Adrenal gland (tissue), 19 donors: ENCODE measurements at places on chromosomes 7 and 10. TPM values are rescaled to one million over a fixed set of nuclear protein-coding genes. Genes with fewer than 3 reads are reported as not detected.

DNA sequence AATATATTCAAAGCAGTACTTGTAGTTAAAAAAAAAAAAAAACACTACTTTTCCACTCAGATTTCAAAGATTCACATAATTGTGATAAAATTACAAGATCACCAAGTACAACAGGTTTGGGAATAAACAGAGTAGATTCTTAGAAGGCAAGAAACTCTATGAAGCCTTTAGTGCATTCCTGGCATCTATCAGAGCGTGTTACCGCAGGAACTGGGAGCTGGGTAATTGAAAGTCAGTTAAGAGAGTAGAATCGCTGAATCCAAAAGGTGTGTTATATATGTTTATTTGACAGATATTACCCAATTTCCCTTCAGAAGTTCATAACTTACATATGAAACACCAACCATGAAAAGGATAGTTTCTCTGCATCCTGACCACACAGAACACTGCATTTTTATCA is 159.2 kb upstream of the PLXNA4 start:
- H3K27ac ChIP-seq, result no peak overlapping the region
- H3K36me3 ChIP-seq, result no peaks in the 10 kb centered on the region
- DNase-seq, result no peak
- H3K4me3 ChIP-seq, result no peak overlapping the region

- H3K4me1 ChIP-seq, result peaks cover 7% of the 10 kb centered on the region
- DNase-seq, result no peak
- H3K36me3 ChIP-seq, result no peaks in the 10 kb centered on the region
- no peak overlapping the region for H3K4me3 ChIP-seq
Measured at GRCh38 chr10:101487399-101487798, 100.7 kb downstream of the POLL start.

DNA sequence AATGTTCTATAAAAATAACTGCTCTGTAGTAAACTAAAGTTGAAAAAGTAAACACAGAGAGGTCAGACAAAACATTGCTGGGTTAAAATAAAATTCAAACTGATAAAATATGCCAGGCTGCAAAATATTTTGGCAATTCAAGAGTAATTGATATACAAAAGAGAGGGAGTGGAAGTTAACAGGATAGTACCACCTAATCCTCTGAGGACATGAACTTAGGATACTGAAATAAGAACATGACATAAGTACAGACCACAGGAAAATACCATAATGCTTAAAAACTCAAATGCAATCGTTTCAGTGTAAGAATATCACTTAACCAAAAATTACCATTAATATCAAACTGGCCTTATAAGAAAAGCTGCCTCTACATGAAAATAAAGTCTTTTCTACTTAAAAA is 37.6 kb upstream of the GPR22 start:
- no peaks in the 10 kb centered on the region for H3K27me3 ChIP-seq
- no peak overlapping the region for H3K4me3 ChIP-seq

DNA sequence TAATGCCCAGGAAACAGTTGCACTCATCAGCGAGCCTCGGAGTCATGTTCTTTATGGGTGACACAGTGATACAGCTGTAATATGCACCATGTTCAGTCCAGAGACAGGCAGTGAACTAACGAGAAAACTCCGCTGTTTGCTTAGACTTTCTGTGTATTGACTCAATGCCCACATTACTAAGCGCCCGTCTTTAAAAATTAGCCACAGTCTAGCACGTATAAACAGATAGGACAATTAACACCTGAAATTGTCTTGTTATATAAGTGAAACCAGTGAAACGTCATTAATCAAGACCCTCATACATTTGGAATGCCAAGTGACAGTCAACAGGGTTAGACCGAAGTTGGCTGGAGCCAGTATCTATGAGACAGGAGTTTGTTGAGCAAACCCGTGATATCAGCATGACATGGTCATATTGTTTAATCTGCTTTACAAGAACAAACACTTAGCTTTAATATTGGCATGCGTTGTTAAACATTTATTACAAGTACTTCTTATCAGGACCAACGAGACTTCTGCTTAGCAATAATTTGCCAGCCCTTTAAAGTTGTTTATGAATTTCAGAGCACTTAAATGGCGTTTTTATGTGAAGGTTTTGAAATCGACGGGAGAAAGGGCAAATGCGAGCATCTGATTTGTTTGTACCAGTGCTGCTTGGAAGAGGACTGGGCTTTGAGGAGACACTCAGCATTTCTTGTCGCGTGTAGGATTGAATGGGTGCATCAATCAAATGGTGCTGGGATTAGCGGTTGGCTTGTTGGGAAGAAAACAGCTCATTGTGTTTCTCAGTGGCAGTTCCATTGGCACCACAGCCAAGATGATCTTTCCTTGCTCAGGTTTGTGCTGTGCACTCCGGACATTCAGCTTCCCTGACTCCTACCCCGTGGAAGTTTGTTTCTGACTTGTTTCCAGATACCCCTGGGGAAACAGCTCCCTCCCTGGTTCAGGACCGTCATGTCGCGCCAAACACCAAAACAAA is 56.3 kb downstream of the CAMK1D start:
- no peaks in the 10 kb centered on the region for H3K27me3 ChIP-seq
- no peaks in the 10 kb centered on the region for H3K36me3 ChIP-seq
- no peak overlapping the region for H3K27ac ChIP-seq
- no peak for DNase-seq

DNA sequence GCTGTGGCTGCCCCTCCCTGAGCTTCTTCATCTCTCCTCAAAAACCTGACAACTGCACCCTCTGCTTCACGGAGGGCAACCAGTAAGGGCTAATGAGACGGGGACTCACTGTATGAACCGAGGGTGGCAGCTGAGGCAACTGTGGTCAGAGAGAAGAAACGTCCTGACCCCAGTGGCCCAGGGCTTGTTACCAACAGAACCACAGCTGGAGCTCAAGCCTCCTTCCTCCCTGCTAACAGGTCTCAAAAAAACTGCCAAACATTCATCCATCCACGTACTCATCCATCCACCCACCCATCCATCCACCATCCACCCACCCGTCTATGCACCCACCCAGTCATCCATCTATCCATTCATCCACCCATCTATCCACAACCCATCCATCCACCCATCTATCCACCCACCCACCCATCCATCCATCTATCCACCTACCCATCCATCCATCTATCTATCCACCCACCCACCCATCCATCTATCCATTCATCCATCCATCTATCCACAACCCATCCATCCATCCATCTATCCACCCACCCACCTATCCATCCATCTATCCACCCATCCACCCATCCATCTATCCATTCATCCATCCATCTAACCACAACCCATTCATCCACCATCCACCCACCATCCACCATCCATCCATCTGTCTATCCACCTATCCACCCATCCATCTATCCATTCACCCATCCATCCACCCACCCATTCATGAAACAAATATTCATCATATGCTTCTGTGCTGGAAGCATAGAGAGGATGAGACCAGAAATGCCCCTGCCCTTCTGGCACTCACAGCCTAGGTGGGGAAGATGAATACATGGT is 111.7 kb downstream of the PDGFA start:
- peaks cover 2% of the 10 kb centered on the region for H3K27me3 ChIP-seq
- H3K4me1 ChIP-seq, result no peaks in the 10 kb centered on the region
- H3K4me3 ChIP-seq, result no peak overlapping the region

DNA sequence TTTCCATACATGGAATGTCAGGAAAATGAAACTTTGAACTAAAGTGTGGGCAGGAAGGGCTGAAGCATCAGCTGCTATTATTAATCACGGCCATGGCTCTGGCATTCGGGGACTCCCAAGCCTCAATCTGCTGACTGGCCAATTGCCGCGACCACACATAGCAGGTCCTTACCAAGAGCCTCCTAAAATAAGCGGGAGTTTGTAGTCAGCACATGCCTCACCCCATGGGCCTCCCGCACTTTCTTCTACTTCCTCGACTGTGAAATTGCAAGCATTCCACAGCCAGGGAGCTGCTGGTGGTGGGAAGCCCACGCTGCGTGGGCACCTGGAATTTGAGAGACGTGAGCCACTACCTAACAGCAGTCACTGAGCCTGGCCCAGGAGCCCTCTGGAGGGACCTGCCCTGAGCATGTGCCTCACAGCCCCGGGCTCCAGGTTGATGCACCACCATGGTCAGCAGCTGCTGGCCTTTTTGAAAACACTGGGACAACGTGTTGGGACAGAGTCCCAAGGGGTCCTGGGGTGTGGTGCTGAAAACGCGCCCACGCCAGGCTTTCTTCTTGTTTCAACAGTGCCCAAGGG is 211.4 kb downstream of the TNS3 start:
- H3K4me1 ChIP-seq, result peaks cover 19% of the 10 kb centered on the region
- no peak overlapping the region for H3K27ac ChIP-seq
- peaks cover 24% of the 10 kb centered on the region for H3K36me3 ChIP-seq
- H3K4me3 ChIP-seq, result no peak overlapping the region
- H3K27me3 ChIP-seq, result no peaks in the 10 kb centered on the region

DNA sequence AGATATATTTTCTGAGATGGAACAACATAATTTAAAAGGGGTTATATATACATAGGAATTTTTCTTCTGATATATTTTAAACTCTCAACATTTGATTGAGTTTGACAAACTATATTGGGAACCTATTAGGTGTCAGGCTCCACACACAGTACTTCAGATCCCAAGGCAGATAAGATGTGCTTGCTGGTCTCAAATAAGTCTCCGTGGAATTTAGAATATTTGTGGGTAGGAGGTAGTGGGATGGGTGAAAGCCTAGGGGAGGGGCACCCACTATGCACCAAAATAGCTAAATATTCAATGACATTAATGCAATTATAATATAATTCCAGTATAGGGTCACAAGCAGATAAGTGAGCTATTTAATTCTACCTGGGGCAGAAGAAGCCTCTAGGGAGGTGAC is 81.5 kb downstream of the ARL4A start:
- H3K4me1 ChIP-seq, result no peaks in the 10 kb centered on the region
- no peak for DNase-seq
- no peak overlapping the region for H3K27ac ChIP-seq
- H3K4me3 ChIP-seq, result no peak overlapping the region

DNA sequence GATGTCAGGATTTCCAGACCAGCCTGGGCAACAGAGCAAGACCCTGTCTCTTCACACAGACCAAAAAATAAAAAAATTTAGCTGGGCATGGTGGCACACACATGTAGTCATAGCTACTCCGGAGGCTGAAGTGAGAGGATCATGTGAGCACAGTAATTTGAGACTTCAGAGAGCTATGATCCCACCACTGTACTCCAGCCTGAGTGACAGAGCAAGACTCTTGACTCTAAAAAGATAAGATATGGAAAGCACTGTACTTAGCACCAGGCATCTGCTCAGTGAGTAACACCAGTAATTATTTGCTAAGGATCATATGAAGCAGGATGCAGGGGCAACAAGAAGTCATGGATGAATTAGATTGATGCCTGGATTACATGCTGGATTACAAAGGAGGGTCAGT is 128.8 kb downstream of the CALN1 start:
- H3K36me3 ChIP-seq, result no peaks in the 10 kb centered on the region
- no peak for DNase-seq
- H3K4me3 ChIP-seq, result no peak overlapping the region
- no peaks in the 10 kb centered on the region for H3K27me3 ChIP-seq
- no peak overlapping the region for H3K27ac ChIP-seq

GRCh38 chr10:22690614-22691431 is 23.6 kb downstream of the PIP4K2A start:
- H3K27me3 ChIP-seq, result no peaks in the 10 kb centered on the region
- no peak overlapping the region for H3K27ac ChIP-seq
- H3K36me3 ChIP-seq, result no peaks in the 10 kb centered on the region
- no peak for DNase-seq

GRCh38 chr10:59624951-59625350 is 84.7 kb downstream of the SLC16A9 start:
- H3K4me1 ChIP-seq, result peaks cover 6% of the 10 kb centered on the region
- no peaks in the 10 kb centered on the region for H3K27me3 ChIP-seq
- no peak for DNase-seq
- H3K36me3 ChIP-seq, result no peaks in the 10 kb centered on the region
- H3K4me3 ChIP-seq, result no peak overlapping the region
- H3K27ac ChIP-seq, result no peak overlapping the region

- DNase-seq, result no peak
- peaks cover 7% of the 10 kb centered on the region for H3K4me1 ChIP-seq
- no peaks in the 10 kb centered on the region for H3K36me3 ChIP-seq
- no peak overlapping the region for H3K27ac ChIP-seq
Measured at GRCh38 chr7:108375668-108376067, 80.6 kb downstream of the NRCAM start.

DNA sequence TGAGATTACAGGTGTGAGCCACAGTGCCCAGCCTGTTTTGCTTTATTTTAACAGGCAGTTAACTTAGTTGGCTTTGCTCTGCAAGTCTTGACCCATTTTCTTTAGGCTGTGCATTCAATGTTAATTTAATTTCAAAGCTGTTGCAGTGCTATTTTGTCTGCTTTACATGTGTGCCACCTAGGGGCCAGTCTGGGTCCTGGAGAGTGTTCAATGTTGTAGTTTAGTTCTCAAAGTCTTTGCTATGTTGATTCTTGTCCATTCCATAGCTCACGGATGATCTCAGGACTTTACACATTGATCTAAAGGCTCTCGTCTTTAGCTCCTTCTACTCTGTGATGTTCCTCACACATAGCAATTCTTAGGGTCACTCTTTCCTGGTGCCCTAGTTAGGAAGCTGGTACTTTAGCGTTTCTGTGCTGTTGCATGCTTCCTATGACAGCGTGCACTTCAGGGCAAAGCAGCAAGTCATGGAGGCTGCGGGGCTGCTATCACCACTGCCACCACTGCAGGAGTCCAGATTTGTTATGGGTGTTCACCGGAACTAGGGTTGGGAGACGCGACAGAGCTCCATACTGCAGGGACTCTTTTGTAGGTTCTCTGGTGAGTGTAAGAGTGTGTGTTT is 16.4 kb upstream of the ABCA13 start:
- H3K4me1 ChIP-seq, result no peaks in the 10 kb centered on the region
- H3K4me3 ChIP-seq, result no peak overlapping the region
- peaks cover 3% of the 10 kb centered on the region for H3K27me3 ChIP-seq
- DNase-seq, result peak; percentile 49
- H3K27ac ChIP-seq, result no peak overlapping the region

GRCh38 chr10:110686949-110687348 is 42.8 kb downstream of the RBM20 start:
- DNase-seq, result no peak
- no peaks in the 10 kb centered on the region for H3K36me3 ChIP-seq
- peaks cover 11% of the 10 kb centered on the region for H3K27me3 ChIP-seq
- H3K4me1 ChIP-seq, result no peaks in the 10 kb centered on the region
- no peak overlapping the region for H3K4me3 ChIP-seq

Gene CCDC3
- 8.5 TPM for total RNA-seq

Gene CHCHD1
- 52.3 TPM for total RNA-seq

Gene TFEC
- total RNA-seq, result 4.5 TPM

Gene HDAC9
- 13.2 TPM for total RNA-seq

Gene EN2
- 0.12 TPM for total RNA-seq

Gene IL6
- total RNA-seq, result 2.2 TPM
